ENCODE measurements at places on chromosomes 16 and 17.

DNA sequence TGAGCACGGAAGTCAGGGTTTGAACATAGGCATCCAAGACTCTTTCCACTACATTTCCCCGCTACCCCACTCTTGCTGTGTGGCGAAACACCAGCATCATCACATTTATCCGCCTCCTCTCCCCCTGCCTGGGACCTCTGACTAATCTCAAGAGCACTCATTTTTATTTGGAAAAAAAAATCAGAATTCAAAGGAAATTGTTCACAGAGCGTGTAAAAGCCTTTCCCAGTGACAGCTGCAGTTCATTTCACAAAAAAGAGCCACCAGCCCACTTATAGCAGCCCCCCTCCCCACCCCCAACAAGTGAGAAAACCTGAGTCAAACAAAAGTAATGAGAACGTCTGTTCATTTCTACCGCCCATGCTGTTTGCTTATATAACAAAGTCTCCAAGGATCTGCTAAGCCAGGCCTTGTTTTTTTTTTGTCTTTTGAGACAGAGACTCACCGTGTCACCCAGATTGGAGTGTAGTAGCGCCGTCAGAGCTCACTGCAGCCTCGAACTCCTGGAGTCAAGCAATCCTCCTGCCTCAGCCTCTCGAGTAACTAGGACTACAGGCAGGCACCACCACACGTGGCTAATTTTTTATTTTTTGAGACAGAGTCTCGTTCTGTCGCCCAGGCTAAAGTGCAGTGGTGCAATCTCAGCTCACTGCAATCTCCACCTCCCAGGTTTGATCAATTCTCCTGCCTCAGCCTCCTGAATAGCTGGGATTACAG, 48.3 kb upstream of the HAPSTR1 start:
- no peak for DNase-seq

DNA sequence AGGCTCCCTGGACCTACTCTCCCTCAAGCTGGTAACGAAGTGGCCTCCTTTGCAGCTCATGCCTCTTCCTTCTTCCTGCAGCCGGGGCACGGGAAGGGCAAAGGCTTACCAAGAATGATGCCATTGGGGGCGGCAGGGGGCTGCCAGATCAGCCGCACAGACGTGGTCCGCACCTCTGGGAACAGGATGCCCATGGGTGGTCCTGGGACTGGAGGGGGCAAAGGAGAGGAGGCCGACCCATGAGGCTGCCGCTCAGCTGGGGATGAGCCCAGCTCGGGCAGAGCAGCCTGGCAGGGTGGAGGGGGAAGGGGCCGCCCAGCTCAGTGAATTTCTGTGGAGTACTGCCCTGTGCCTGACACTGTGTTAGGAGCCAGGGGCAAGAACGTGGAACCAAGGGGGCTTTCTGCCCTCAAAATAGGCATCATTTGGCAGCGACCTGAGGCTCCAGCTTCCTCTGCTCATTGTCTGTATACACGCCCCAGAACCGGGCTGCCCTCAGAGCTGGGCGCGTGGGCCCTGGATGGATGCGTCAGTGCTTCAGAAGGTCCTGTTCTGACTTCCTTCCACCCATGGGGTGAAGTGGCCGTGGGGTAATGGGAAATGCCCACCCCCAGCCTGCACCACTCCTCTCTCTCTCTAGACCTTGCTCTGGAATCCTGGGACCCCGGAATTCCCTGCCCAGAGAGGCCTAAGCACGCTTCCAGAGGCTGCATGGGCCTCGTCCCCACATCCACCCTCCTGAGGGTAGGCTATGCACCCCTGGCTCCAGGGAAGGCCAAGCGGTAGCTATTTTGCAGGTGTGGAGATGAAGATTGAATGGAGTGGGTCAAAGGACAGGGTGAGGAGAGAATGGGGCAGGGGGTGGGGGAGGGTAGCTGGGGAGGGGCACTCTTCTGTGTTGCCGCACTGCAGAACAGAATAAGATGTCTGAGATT, 79.8 kb upstream of the CDC42EP4 start:
- no peak for DNase-seq

DNA sequence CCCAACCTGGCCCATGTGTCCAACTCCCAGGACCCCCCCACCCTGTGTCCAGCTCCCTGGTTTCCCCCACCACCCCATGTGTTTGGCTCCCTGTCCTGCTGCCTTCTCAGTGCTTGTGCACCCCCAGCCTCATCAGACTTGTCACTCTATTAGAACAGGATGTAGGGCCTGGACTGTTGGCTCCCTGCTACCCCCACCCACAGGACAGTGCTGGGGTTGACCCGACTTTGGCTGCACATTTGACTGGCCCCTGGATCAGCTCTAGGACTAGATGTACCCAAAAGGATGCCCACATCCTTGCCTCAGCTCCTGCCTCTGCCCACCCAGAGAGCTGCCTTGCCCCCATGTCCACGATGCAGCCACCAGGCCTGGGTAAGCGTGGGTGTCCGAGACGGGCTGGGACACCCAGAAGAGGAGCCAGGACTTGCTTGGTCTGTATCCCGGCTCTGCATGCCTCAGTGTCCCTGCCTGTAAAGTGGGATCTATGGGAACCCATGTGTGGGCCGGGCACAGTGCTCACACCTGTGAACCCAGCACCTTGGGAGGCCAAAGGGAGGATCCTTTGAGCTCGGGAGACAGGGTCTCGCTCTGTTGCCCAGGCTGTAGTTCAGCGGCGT, 1.5 kb upstream of the CCDC57 start:
- no peak for DNase-seq

GRCh38 chr16:80824623-80825364, 20.4 kb upstream of the CDYL2 start:
- no peak for DNase-seq

All from stimulated activated CD8-positive, alpha-beta memory T cell treated with anti-CD3 and anti-CD28 coated beads, Interleukin-4, amount 100 ng/mL, for 4 hours (primary cell).